Panc1 (cell line): ENCODE measurements at places on chromosomes 16 and 17. TPM values are rescaled to one million over a fixed set of nuclear protein-coding genes. Genes with fewer than 3 reads are reported as not detected.

Gene ASB16
- not detected for total RNA-seq

Gene GTF3C1
- 121 TPM for total RNA-seq

Gene AOC3
- total RNA-seq: 0.21 TPM

Gene MYOCD
- not detected for total RNA-seq

Gene SCGB1C2
- total RNA-seq: not detected

Gene PRAC1
- not detected for total RNA-seq

Gene KRTAP9-6
- total RNA-seq: not detected

- no peak for DNase-seq
These were observed 241.1 kb downstream of the SOX9 start for GRCh38 chr17:72361892-72362291.

- DNase-seq: no peak
These were observed 61.8 kb downstream of the ARSG start for GRCh38 chr17:68353111-68353521.

DNA sequence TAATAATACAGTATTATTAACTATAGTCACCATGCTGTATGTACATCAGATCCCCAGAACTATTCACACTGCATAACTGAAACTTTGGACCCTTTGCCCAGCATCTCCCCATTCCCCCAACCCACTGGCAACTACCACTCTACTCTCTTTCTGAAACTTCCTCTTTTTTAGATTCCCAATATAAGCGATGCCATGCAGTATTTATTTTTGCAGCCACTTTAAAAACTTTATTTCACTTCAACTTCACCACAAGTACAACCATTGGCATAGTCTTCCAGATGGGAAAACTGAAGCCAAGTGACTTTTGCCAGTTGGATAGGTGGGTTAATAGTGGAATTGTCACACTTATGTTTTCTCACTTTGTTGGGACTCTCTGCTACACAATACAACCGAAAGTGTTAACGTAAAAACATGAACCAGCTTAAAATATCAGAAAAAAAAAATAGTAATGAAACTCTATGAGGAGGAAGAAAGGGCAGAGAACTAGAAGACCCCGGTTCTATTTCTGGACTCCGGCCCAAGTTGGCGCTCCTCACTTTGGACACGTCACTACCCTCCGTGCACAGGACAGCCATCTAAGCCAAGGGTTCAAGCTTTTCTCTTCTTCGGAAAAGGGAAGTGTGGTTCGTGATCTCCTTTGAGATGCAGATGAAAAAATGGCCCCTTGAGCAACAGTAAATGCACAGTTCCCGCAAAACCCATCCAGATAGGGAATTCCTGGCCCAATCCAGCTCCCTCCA, 743 bp downstream of the SHCBP1 start:
- DNase-seq: no peak

DNA sequence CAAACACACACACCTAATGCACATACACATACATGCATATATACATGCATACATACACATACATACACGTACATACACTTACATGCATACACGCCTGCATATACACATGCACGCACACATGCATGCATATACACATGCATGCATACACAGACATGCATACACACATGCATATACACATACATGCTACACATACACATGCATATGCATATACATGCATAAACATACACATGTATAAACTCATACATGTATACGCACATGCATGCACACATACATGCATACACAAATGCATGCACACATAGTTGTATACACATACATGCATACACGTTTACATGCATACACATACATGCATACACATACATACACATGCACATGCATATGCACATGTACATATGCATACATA, 23.6 kb upstream of the RMI2 start:
- no peak for DNase-seq

GRCh38 chr16:49498264-49498663, 124.7 kb downstream of the C16orf78 start:
- no peak for DNase-seq

DNA sequence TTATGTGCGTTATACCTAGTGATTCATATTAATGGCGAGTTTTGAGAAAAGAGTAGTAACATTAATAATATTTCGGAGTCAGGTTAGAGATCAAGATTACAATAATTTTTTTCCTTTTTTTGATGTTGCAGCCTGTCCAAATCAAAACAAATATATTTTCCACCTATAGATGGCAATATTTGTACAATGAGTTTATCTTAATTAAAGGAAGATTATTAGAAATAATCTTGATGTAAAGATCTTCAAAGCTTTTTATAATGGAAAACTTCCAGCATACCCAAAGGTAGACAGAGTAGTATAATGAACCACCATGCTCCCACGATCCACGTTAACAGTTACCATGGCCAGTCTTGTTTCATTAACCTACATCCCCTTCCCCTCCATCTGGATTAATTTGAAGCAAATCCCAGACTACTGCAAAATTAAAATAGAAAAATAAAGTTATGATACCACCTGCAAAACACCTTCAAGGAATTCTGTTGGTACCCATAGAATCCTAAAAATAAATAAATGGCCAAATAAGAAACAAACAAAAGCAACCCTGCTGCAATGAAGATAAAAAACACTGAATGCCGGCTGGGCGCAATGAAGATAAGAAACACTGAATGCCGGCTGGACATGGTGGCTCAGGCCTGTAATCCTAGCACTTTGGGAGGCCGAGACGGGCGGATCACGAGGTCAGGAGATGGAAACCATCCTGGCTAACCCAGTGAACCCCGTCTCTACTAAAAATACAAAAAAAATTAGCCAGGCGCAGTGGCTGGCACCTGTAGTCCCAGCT, 46.5 kb upstream of the GINS3 start:
- DNase-seq: no peak

DNA sequence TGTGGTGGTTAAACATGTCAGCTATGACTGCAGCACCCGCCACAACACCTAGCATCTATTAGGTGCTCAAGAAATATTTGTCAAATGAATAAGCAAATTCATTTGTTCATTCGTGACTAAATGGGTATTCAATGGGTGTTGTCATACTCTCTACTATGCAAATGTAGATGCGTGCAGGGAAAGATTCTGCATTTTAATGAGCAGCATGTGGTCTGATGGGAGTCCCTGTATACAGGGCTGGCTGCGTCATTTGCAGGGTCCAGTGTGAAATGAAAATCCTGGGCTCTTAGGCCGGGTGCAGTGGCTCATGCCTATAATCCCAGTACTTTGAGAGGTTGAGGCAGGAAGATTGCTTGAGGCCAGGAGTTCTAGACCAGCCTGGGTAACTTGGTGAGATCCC, 97.5 kb downstream of the CACNG3 start:
- no peak for DNase-seq

GRCh38 chr16:74734361-74735161, 33.9 kb upstream of the MLKL start:
- DNase-seq: no peak

DNA sequence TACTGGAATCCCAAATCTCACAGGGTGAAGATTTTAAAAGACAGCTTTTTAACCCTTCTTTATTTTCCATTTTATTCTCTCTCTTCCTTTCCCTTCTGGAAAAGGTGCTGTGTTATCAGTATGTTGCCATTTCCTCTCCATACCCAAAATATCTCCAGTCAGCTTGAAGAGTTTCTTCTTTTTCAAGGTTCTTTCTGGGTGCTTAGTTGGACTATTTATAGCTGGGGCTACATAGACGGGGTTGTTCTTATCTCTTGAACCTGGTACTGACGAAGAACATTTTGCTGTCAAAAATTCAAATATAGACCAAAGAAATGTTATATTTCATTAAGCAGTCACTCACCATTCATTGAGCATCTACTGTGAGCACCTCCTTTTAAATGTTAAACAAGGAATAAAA, 48.6 kb downstream of the IST1 start:
- DNase-seq: no peak

- DNase-seq: no peak
These were observed 605 bp upstream of the ABAT start for GRCh38 chr16:8673611-8674412.

DNA sequence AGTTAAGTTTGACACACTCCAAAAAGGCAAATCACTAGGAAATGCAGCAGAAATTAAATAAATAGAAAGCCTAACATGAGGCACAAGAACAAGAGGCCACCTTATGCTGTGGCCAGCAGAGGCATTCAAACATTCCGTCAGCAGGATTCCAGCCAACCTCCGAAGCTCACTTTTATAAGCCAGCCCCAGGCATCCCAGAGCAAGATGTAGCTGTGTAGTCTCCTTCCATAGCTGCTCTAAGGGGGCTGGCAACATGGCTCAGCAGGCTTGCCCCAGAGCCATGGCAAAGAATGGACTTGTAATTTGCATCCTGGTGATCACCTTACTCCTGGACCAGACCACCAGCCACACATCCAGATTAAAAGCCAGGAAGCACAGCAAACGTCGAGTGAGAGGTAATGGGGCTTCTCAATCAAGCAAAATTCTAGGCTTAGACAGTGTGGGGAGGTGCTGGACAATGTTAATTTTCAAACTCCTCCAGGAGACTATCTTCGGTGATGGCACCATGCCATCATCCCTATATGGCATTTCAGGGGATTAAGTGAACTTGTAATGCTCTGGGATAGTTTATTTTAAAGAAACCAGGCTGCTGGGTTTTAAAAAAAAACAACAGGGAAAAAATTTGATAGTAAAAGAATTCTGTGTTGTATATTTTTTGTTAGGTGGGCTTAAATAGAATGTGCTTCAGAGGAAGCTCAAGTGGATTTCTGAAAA, at the start of gene CLEC3A:
CLEC3A (plus strand) TSS at position 202 of the 714 bp plus-strand sequence; CDS start at position 281, 79 bp downstream.
- DNase-seq: no peak

DNA sequence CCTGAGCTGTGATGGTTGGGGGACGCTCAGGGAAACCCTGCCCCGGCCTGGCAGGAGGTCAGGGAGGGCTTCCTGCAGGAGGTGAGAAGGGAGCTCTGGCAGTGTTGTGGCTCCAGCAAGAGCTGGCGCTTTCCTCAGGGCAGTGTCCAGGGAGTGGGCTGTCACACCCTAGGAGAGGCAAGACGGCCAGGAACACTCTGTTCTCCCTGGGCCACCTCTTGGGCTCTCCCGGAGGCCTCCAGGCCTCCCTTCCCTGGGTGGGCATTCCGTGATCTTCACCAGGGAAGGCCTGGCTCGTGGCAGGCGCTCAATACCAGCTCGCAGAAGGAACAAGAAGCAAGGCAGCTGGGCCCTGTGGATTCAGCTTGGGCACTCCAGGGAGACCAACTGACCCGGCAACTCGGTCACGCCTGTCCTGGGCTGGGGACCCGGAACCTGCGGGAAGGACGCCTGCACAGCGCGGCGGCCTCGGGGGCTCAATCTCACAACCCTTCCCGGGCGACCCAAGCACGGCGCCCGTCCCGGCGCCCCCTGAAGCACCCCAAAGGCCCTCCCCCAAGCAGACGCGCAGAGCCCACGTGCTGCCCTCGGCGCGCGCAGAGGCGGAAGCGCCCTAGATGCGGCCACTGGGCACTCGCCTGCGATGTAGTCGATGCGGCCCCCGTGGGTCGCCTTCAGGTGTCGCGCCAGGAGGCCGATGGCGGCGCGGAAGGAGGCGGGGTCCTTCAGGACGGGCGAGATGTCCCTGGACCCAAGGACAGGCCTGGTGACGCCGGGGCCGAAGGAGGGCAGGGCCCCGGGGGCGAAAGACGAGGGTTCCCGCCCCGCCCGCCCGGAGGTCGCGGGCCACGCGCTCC, 588 bp downstream of the APRT start:
- no peak for DNase-seq

- no peak for DNase-seq
These were observed 775 bp downstream of the CYTH1 start for GRCh38 chr17:78781104-78781892.

DNA sequence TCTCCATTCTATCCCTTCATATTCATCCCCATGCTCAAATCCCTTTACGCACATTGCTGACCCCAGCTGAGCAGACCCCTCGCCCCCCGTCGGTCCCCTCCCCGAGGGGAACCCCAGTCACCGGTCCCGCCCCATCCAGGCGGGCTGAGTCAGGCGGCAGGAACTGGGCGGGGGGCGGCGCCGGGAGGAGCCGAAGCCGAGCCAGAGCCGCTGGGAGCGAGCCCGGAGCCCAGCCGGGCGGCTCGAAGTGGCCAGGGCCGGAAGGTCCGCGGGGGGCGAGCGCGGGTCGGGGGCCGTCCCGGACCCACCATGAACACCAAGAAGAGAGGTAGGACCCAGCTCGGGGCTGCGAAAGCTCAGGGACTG, 8.6 kb downstream of the RIPOR1 start:
- no peak for DNase-seq

- DNase-seq: no peak
These were observed 218.0 kb downstream of the C16orf95 start for GRCh38 chr16:87098976-87099720.

DNA sequence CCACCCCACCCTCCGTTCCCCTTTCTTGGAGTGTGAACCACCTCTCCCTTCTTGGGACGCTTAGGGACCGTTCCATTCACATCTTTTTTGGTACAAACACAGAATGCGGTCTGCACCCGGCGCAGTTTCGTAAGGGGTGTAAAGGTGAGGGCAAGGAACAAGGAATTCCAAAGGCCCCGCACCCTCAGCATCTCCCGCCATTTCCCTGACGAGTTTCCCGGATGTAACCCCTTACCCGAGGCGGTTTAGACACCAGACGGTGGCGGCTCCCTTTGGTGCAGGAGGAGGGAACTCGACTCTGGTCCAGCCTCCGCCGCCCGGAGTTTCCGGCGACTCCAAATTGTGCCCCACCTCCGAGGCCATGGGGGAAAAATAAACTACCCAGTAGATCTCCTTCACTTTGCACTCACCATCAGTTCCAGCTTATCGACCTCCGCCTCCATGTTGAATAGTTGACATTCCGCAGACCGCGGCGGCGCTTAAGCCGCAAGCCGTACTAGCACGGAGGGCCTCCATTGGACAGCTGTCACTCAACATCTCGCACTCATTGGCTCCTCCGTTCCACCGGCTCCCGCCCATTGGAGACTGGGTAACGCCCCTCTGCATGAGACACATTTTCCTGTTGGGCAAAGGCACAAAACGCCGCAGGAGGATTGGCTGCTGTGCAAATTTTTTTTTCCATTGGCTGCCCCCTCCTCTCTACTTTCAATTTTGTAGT, at the start of gene SKA2:
SKA2 (minus strand) TSS at position 466 of the 718 bp plus-strand sequence; CDS start at position 443, 23 bp downstream.
- DNase-seq: peak; percentile 98

DNA sequence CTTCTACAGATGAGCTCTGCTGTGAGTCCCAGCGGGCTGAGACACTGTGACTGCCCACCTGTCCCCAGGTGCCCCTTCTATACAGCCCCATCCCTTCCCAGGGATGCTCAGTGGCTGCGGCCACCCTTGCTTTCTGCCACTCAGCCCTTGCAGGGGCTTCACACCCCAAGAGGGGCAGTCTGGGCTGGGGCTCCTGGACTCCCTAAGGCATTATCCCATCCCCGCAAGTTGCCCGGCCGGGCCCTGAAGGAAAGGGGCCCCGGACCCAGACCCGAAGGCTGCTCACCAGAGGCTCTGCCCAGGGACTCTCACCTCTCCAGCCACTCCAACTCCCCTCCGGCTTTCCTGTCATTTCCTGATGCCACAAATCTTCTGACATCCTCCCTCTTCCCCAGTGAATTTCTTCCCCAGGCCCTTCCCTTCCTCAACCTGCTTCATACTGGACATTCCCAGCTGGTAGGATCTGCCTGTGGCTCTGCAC, 88.5 kb upstream of the TOB1 start:
- no peak for DNase-seq
